ENCODE measurements at places on chromosomes 5 and 9.

DNA sequence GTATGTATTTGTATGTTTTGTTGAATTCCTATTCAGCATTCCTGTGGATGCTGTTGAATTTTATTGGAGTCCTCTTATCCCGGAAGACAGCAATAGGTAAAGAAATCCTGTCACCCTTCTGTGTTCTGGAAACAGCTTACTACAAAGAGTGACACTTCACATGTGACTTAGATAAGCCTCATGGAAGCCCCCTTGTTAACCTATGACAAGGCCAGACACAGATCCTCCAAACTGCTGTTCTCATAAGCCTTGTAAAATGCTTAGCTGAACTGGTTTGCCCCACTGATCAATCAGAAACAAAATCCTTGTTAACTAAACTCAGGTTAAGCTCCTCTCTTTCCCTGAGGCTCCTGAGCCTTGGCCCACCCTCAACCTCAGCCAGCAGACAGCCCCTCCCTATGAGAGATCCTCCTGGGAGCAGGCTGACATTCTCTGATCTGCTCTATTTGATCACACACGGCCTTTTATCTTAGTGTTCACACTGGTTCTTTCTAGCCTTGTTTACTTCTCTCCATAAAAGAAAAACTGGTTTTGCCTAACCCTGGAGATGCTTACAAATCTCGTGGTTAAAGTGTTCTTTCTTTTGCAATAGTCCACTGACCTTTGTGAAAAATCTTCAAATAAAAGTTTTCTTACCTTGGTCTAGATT, 29.4 kb upstream of the ATP6V1G1 start:
- DNase-seq, result no peak

GRCh38 chr5:34656700-34657273, 659 bp downstream of the RAI14 start:
- DNase-seq, result no peak

DNA sequence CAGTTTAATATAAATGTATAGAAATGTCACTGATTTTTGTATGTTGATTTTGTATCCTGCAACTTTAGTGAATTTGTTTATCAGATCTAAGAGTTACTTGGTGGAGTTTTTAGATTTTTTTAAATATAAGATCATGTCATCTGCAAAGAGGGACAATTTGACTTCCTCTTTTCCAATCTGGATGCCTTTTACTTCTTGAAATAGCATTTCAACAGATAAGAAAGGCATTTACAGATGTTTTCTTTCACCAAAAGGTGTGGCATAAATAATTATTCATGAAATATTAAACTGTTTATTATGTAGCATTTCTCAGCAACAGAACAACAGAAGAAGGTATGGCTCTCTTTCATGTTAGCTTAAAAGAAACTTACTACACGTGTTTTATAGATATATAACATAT, 34.9 kb upstream of the NIPBL start:
- no peak for DNase-seq

GRCh38 chr9:36039696-36040095, 3.0 kb downstream of the RECK start:
- DNase-seq, result no peak

- no peak for DNase-seq
Observed at GRCh38 chr9:130410443-130410842, 34.3 kb upstream of the ASS1 start.

DNA sequence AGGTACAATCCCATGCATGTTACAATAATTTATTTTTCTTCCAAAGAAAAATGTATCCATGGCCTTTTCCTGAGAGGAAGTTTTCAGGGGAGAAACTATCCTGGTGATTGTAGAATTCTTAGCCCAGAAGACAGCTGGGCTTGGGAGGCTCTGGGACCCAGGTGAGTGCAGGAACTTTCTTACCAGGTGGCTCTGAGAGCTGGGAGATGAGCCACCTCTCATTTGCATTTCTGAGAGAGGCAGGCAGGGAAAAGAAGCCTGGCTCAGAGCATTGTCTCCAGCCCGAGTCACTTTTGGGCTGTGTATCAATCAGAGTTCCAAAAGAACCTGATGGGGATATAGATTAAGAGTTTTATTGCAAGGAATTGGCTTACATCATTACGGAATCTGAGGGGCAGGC, 52.7 kb downstream of the ALG2 start:
- no peak for DNase-seq

DNA sequence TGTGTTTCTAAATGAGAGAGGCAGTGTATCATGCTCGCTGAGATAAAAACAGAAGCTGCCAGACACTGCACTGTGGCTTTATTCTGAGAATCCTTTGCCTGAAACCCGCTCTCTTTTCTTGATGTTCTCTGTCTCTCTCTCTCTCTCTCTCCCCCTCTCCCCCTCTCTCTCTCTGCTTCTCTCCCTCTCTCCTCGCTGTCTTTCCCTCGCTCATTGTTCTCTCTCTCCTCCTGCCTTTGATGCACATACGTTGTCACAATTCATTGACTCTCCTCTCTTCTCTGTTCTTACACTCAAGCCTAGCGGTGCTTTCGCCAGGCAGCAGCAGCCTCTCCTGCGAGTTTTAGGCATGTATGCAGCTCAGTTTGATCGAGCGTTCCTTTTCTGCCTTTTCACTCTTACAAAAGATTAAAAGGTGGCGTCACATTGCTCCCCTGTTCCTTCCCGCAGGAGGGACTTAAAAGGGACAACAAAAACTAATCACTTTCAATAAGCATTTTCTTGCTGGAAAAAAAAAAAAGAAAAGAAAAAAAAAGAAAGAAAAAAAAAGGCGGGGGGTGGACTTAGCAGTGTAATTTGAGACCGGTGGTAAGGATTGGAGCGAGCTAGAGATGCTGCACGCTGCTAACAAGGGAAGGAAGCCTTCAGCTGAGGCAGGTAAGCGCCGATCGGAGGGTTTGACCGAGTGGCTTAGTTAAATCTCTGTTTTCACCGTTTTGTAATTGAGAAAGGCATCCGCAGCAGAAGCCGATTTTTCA, 717.9 kb upstream of the WWC1 start:
- no peak for DNase-seq

DNA sequence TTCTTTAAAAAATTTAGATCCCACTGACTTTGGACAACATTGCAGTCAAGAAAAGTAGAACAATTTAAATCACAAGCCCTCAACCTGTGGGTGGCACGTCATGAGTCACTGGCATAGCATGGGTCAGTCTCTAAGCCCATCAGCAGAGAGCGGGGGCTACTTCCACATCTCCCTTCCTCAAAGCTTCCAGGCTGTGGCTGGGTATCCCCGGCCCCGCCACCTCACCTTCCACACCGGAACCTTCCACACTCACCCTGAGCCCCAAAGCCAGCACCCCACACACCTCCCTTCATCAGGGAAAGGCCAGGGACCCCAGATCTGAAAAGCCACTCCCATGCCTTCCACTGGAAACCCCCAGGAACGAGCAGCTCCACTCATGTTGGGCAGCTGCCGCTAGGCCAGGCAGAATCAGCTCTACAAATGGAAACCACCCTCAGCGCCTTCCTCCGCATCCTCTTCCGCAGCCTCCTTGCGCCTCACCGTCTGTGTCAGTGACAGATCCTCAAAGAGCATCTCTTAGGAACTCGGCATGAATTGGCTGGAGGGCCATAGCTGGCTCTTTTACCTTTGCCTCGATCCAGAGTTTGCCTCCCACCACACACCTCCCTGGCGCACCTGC, 156.5 kb downstream of the ERCC6L2 start:
- no peak for DNase-seq

DNA sequence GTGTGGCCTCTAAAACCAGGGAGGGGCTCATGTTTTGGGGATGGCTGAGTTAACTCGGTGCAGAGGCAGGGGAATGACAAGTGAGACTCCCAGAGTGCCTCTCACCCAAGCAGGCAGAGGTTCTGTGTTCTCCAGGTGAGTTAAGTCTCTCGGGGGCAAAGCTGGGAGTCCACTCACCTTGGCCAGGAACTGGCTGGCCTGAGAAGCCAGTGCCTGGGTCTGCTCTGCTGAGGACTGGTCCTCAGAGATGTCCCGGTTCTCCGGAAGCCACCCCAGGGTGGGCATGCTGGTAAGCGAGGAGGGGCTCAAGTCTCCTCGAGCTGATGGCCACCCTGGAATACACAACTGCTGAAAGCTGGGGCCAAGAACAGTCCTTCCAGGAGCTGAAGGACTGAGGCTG, 20.4 kb downstream of the AKNA start:
- DNase-seq, result peak; percentile 61

DNA sequence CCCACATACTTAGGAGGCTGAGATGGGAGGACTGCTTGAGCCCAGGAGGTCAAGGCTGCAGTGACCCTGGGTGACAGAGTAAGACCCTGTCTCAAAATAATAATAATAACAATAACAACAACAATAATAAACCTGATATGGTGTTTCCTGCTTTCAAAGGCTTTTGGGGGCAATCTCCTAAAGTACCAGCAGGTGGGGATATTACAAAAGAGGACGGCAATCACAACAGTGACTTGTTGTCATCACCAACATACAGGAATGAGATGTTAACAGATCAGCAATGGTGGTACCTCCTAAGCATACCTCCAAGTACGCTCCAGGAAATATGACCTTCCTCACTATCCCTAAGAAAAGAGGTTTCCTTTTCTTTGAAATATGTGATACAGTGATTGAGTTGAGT, 91.1 kb upstream of the RNF180 start:
- DNase-seq, result no peak

DNA sequence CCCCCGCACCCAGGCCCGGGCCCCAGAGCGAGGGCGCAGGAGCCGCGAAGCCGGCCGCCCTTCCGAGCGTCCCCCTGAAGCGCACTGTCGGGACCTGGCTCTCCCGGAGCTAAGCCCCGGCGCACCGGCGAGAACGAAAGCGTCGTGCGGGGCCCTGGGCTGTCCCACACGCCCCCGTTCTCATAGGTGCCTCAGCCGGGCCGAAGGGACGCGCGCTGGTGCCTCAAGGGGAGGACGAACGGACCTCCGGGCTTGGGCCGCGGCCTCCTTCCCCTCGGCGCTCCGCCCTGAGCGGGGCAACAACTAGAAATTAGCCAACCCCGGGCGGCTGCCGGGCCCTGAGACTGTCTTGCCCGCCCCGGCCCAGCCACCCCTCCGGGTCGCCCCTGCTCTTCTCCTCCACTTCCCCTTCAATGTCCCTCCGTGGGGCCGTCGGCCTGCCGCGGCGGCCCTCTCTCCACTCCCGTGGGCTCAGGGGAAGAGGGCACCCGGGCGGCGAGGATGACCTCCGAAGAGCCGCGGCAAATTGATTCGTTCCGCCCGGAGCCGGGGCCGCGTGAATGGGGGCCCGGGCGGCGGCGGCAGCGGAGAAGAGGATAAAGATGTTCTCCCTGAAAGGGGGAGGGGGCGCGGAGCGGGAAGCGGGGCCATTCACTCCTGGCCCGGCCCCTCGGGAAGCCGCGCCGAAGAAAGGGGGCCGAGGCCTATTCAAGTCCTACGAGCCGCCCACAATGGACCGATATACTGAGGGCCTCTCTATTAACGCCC, 3.5 kb upstream of the PRDM12 start:
- no peak for DNase-seq

DNA sequence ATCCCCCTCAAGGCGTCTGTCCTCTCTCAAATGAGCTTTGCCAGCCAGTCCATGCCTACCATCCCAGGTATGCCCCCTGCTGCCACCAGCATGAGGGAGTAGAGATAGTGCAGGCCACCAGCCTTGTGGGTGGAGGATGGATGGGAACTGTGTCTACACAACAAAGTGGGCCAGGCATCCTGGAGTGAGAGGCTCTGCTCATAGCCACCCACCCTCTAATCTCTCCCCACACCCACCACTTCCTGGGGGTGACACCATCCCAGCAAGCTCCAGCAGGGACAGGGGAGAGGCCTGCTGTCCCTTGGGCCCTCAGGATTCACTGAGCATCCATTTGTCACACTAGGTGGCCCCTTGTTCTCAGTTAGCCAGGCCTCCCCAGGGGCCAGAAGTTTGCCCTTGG, 25.5 kb upstream of the FOXI1 start:
- DNase-seq, result no peak

DNA sequence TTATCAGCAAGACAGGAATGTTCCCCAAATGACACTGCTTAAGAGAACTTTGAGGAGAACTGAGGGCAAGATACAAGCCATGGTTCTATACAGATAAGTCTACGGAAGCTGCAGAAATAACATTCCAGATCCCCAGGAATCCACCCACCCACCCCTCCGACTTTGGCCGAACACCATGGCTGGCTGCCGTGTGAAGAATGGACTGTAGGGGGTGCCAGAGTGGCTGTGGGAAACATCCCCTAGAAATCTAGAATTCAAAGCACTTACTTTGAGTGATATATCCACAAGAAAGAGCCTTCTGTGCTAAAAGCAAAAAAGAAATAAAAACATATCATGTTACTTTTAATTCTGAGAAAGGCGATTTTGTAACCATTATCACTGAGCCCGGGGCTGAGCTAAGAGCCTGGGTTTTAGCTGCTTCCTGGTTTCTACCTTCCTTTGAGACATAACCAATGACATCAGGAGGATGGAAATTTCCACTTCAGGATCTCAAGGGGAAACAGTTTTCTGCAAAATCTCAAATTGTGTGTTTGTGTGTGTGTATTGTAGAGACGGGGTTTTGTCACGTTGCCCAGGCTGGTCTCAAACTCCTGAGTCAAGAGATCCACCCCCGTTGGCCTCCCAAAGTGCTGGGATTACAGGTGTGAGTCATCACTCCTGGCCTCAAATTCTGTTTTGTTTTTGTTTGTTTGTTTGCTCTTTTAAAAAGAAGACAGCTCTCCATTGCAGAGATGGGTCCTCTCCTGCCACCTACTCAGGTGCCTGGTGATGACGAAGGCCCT, 36.4 kb downstream of the GGTA1 start:
- no peak for DNase-seq

GRCh38 chr5:15577132-15577531, 77.2 kb downstream of the FBXL7 start:
- no peak for DNase-seq

DNA sequence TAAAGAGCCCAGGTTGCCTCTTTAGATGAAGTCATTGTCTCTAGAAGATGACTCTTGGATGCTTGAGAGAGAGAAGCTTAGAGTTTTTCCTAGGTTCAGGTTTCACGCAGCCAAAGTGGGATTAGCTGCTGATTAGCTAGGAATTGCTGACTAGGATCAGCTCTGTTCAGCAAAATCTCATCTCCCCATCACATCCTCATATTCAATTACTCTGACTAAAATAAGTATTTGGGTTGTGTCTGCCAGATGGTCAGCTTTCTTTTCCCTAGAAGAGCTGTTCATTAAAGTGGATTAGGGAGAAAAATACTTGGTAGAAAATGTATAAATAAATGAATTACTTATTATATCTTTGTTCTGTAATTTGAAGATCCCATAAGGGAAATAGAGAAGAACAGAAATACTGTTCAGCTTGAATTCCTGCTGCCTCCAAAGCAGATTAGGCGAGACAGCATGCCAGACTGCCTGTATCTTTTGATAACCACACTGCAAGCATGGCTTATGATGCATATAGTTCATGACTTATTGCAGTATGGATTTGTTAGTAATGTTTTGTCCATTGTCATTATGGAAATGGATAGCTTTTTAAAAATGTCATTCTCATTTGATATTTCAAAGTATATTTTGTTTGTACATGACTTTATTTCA, 184.8 kb upstream of the CD180 start:
- no peak for DNase-seq

GRCh38 chr5:113237893-113238292, 196.9 kb downstream of the TSSK1B start:
- no peak for DNase-seq

Measured in activated effector memory CD4-positive, alpha-beta T cell treated with anti-CD3 and anti-CD28 coated beads, Interleukin-2, amount 50 U/mL, for 16 hours (primary cell).